ENCODE measurements at places on chromosomes 7 and 10.
A peak's percentile ranks its signal among the peaks of the same experiment; 100 is the strongest.

DNA sequence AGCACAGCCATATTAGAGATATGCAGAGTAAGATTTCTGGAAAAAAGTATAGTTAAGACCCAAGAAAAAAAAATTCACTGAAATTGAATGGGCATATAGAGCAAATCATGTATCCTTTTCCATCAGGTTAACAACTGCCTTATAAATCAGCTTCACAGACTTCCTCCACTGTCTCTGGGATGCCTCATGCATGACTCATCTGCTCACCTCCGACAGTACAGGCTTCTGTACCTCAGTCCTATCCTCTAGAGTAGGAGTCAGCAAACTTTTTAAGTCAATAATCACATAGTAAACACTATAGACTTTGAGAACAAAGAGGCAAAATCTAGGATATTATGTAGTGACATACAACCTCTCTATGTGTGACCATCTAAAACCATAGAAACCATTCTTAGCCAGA, 211.6 kb upstream of the SP8 start:
- DNase-seq: no peak

GRCh38 chr10:15879663-15880062, 19.4 kb upstream of the MINDY3 start:
- no peak for DNase-seq

DNA sequence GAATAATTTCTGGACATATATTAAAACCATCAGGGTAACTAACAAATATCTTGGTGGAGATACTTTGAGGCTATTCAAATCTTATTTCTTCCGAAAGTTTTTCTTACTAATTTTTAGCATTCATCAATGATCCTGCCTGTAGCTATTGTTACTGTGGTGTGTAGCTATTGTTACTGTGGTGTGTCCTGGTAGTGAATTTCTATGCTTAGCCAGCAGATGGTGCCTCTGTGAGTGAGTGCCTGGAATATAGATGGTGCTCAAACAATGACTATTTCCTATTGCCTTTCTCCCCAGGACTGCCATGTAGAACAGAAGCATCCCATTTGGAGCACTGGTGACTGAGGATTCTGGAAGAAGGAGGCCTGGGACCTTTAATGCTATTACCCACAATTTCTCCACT, 245.7 kb downstream of the CCSER2 start:
- DNase-seq: no peak

GRCh38 chr10:113780681-113781250, 29.3 kb downstream of the PLEKHS1 start:
- DNase-seq: no peak

- no peak for DNase-seq
Observed at GRCh38 chr7:155489158-155489840, 31.4 kb downstream of the EN2 start.

- no peak for DNase-seq
Observed at GRCh38 chr7:129308047-129308446, 83.2 kb downstream of the AHCYL2 start.

DNA sequence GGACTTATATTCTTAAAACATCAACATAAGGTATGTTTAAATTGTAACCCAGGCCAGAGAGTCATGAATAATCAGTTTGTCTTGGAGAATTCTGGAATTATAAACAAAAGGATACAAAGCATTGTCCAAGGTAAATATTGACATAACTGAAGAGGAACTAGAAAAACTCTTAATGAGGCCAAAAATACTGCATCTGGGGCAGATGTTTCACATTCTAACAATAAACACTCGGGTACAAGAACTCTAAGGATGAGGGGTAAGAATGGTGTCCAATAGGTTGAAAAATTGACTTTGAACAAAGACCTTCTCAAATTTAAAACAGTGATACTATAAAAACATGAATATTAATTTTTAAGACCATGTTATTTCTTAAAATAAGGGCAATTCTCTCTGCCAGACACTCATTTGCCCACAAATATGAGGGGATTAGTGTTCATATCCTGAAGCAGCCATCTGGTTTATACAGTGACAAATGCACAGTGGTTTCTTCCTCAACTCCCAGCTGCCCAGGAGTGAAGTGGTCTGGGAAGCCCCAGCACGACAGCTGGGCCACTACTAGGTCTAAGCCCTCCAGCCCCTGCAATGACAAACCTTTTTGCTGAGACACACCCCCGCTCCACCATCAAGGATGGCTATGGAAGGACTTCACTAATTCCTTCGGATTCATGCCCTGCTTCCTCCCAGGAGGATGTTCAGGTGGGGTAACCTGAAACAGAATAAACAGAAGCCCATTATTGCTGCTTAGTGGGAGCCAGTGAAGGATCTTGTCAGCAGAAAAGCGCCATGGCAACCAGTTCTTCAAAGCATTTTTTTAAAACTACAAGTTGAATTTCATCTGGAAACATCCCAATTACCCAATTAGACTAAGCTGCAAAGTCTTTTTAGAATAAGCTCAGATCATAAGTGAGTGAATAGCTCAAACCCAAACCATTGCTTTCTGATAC, 107.5 kb upstream of the ARID5B start:
- no peak for DNase-seq

- no peak for DNase-seq
Observed at GRCh38 chr7:83040484-83040883, 122.2 kb downstream of the PCLO start.

GRCh38 chr10:11874568-11875493, 51.7 kb downstream of the PROSER2 start:
- DNase-seq: peak; percentile 4

DNA sequence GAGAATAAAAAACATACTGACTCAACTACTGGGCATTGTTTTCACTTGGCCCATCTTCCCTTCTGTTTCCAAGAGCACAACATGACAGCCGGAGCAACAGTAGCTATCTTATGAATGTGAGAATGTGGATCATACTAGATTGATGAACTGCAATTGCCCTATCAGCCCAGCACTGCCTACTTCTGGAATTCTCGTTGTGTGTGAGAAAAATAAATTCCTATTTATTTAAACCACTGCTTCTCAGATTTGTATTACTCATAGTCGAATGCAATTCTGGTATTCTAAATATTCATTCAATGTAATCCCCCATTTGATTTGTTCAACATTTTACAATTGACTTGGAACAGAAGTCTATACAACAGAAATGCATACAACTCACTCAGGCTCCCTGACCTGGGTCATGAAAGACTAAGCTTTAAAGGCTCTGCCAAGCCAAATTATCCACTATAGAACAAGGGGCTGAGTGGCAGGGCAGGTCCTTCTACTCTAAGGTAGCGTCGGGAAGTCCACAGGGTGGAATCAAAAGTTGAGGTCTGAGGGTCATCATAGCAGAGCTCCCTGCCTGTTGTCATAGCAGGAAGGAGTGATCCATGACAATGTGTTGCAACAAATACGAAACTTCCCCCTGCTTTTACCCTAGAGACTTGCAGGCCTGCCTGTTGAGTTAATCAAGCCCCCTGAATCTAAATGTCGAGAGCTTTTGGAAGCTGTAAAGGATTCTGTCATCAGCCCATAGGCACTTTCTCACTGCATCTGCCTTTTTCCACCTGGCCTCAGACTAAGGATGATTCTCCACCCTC, 12.4 kb upstream of the JAZF1 start:
- DNase-seq: no peak

- no peak for DNase-seq
Observed at GRCh38 chr7:63025815-63026214, 972.8 kb upstream of the ZNF722 start.

- DNase-seq: no peak
Observed at GRCh38 chr7:81333004-81333403, 414.2 kb upstream of the SEMA3C start.

DNA sequence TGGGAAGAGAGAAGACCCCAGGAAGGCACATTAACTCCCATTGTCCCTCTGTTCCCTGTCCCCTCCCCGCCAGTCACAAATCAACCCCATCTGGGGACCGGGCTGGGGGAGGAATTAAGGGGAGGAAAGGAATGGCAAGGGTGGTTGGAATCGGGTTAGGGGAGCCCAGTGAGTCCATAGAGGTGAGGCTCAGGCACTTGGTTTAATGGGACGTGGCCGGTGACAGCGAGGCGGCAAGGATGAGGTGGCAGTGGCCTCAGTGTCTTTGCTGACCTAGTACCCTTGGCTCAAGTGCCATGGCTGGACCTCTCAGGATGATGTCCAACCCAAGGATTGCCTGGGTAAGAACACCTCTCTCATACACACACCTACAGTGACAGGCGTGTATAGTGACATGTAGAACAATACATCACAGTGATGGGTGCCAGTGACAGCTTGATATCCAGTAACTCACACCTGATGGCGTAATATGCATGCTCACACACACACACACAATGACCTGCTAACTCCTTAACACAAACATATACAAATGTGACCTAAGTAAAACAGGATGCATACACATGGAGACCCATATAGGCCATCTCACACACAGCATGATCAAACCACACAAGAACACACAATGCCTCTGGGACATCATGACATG, 12.3 kb downstream of the KCNIP2 start:
- DNase-seq: no peak

DNA sequence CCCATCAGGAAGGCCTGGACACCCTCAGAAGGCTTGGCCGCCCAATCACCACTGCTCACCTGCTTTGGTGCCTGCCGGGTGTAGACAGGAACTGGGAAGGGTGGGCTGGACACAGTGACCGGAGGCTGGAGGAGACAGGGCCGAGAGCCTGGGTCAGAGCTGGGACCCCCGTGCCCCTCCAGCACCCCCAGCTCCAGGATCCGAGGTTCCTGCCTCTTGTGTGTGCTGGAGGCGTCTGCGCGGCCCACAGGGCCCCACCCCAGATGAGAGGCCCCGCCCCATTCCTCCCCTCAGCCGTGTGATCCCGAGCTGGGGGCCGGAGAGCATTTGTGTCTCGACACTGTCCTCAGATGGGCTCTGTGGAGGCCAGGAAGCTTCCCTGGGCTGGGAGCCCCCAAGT, 9.4 kb downstream of the ADAM8 start:
- DNase-seq: no peak

DNA sequence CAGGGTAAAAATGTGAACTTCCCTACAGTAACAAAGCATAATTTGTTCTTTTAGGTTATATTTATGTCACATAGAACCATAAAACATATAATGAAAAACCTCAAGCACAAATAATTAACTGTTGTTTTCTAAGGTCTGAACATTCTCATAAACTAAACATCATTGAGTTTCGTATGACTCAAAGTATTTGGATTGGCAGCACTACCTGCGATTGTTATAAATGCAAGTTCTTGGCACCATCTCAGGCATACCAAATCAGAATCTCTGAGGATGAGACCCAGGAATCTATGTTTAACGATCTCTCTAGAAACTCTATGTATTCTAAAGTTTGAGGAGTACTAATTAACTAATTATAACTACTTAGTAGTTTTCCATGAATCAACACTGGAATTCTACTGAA, 22.5 kb downstream of the ORC5 start:
- no peak for DNase-seq

DNA sequence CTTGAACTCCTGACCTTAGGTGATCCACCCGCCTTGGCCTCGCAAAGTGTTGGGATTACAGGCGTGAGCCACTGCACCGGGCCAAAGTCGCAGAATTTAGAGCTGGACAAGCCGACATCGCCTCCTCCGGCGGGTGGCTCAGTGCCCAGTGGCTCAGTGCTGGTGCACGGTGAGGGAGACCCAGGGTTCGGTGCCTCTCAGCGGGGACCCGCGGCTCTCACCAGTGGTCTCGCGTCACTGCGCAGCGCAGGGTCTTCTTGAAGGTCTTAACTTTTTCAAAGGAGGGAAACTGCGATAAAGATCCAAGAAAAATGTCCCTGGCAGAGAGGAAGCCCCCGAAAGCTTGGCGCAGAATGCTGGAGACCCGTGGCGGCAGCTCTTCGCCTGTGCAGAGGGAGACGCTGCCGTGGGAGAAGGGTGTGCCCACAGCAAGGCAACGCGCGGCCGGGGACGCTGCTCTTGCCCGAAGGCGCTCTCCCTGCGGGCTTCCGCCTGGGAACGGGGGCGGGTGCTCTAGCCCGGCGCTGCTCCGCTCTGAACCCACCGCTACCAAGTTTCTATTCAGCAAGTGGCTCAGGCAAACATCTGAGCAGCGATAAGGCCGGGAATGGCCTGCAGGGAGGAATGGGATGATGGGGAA, 324.3 kb downstream of the DNAJB6 start:
- no peak for DNase-seq

DNA sequence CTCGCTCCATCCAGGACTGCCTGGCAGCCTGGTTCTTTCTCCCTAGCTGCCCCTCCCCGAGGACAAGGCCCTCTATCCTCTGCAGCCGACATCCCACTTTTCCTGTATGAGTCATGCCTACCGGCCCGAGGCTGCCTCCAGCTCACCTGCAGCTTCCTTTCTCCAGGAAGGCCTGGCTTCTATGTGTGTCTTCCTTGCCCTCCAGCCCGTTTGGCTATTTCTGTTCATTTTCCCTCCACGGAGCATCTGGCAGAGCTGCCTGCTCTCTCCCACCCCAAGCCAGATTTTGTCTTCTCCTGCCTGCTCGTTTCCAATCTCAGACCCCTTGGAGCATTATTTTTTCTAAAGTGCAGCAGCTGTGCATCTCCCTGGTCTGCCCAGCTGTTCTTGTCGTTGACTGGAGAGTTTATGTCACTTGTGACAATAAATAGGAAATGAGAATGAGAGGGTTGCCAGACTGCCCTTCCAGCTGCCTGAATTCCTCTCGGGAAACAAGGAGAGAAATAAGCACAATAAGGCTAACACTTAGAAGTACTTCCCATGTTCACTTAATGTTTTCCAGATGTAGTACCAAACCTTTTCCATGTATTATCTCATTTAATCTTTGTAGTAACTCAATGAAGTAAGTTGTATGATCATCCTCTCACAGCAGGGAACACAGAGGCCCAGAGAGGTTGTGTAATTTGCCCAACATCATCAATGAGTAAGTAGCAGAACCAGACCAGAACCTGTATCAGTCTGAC, 19.7 kb downstream of the UBTD1 start:
- DNase-seq: no peak

DNA sequence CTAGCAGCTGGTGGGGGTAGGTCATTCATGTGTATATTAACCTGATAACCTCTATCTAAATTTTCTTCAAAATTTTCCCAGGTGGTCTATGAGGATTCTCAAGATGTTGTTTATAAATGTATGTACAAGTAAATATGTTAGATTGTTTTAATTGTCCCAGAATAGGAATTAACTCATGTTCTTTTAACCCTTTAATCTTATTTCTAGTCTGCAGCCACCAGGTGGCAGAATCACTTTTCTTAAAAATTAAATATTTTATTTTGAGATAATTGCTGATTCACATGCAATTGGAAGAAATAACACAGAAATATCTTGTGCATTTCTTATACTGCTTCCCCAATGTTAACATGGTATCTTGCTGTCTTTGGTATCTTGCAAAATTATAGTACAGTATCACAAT, 589.5 kb downstream of the ARL4A start:
- DNase-seq: no peak
